ENCODE measurements at places on chromosomes 1 and 21.

DNA sequence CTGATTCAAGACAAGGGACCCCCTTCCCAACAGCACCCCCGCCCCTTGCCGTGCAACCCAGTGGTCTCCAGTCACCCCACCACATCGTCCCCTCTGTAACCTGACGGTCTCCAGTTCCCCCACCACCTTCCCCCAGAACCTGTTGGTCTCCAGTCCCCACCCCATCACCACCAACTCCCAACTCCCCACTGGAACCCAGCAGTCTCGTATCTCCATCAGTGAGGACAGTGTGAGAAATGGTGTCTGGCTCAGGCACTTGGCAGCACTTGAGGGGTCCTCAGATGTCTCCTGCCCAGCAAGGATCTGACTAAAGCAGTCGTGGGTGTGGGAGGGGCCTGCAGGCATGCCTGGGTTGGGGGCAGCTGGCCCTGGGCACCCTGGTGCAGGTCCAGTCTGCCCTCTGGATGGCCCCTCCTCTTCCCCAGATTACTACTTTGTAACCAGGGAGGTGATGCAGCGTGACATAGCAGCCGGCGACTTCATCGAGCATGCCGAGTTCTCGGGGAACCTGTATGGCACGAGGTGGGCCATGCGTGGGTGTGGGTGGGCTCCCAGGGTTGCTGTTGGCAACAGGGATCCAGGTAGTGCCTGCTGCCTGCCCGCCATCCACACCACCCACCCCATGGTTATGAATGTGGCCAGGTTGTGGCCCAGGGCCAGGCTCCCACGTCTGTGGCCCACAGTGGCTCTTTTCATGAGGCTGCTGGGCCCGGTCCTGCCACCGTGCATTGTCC, 3.1 kb upstream of the GJC2 start:
- no peak for DNase-seq

DNA sequence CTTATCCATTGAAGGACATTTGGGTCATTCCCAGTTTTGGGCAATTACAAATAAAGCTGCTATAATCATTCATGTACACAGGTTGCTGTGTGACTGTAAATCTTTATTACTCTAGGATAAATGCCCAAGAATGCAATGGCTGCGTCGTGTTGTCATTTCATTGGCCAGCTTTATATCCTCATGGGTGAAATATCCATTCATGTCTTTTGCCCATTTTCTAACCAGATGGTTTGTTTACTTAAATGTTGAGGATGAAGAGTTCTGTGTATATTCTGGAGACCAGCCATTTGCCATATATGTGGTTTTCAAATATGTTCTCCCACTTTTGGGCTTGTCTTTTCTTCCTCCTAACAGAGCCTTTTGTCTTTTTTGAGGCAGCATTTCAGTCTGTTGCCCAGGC, 25.3 kb downstream of the TRIM11 start:
- no peak for DNase-seq

GRCh38 chr1:30423570-30423969, 299.8 kb downstream of the MATN1 start:
- DNase-seq: no peak

DNA sequence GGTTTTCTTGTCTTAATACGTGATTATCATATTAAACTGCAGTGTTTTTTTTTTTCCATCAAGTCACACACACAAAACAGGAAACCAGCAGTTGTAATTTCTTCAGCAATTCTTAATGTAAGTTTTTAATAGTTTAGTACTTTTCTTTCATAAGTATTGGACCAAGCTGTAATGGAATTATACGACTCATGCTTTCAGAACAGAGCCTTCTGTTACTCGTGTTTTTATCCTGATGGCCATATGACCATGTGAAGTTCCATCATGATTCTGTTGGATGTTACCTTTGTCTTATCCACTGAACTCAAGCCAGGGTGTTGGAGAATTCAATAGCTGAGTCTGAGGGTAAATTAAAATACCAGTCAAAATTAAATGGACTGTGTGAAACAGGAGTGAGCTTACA, 72.0 kb upstream of the S1PR1 start:
- DNase-seq: no peak

All from stimulated activated CD8-positive, alpha-beta memory T cell treated with anti-CD3 and anti-CD28 coated beads, Interleukin-2, amount 100 ng/mL, for 1 hour (primary cell).